Activated CD4-positive, alpha-beta T cell treated with anti-CD3 and anti-CD28 coated beads for 48 hours (primary cell): ENCODE measurements at places on chromosomes 6 and 20.

- no peak for DNase-seq
These were observed 23.8 kb upstream of the TBC1D7 start for GRCh38 chr6:13352165-13352564.

- no peak for DNase-seq
These were observed 150.0 kb downstream of the UBE3D start for GRCh38 chr6:82915666-82916065.

DNA sequence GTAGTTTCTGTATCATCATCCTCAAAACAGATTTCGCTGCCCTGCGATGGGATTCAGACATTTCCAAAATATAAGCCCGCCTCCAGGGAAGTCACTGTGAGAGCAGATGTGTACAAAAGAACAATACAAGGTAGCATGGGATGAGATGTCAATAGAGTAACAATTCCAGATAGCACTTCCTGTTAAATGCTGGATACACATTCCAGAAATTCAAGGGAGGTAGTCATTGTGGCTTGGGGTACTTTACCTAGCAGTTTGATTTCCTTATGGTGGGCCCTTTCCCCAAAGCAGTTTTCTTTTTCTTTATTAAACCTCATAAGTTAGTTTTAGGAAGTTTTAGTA lies 2.5 kb downstream of the RNF217 start:
- DNase-seq, result no peak

GRCh38 chr6:16676376-16676775 lies 84.9 kb downstream of the ATXN1 start:
- DNase-seq, result no peak

- DNase-seq, result no peak
These were observed 94.5 kb downstream of the ZMYND8 start for GRCh38 chr20:47262008-47262364.

DNA sequence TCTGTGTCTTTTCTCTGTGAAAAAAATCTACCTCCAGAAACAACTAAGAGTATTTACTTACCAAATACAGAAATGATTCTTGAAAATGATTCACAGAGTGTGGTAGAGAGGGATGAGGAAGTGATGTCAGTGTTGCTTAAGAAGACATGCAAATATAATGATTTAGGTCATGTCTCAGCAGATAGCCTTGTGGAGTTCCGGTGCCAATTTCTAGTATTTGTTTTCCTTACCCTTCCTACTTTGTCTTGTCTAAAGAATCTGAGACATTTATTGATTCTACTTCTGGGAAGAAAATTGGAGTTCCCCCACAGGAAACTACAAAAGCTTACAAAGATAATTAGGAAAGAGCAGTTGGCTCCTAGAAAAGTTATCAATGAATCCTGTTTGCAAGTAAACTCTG lies 68.8 kb downstream of the GJA1 start:
- DNase-seq, result no peak
